ENCODE measurements at places on chromosomes 1 and 21.

DNA sequence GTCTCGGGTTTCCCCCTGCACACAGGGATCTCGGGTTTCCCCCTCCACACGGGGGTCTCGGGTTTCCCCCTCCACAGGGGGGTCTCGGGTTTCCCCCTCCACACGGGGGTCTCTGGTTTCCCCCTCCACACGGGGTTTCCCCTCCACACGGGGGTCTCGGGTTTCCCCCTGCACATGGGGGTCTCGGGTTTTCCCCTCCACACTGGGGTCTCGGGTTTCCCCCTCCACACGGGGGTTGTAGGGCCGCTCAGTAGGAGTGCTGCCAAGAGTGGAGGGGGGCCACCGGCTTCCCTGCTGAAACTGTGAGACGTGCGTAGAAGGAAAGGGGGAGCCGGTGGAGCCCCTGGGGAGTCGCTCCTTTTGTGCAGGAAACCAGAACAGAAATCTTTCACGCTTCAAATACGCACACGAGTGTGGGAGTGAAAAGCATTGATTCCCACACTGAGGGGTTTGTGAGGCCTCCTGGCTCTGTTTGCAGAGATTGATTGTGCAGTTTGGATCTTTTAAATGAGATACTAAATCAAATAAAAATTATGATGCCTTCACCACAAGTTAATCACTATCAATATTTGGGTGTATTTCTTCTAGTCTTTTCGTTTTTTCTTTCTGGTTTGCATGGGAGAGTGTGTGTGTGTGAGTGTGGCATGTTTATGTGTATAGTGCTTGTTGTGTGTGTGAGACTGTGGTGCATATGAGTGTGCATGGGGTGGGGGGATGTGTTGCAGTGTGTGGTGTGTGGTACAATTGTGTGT, 54.3 kb upstream of the TRAPPC10 start:
- no peak for DNase-seq

GRCh38 chr1:223048026-223048425, 95.0 kb downstream of the TLR5 start:
- DNase-seq, result no peak

- no peak for DNase-seq
Observed at GRCh38 chr1:18244762-18245161, 137.2 kb downstream of the IGSF21 start.

- DNase-seq, result no peak
Observed at GRCh38 chr21:40018871-40019475, 151.7 kb downstream of the PCP4 start.

GRCh38 chr1:53766194-53766742, 27.3 kb upstream of the GLIS1 start:
- DNase-seq, result no peak

DNA sequence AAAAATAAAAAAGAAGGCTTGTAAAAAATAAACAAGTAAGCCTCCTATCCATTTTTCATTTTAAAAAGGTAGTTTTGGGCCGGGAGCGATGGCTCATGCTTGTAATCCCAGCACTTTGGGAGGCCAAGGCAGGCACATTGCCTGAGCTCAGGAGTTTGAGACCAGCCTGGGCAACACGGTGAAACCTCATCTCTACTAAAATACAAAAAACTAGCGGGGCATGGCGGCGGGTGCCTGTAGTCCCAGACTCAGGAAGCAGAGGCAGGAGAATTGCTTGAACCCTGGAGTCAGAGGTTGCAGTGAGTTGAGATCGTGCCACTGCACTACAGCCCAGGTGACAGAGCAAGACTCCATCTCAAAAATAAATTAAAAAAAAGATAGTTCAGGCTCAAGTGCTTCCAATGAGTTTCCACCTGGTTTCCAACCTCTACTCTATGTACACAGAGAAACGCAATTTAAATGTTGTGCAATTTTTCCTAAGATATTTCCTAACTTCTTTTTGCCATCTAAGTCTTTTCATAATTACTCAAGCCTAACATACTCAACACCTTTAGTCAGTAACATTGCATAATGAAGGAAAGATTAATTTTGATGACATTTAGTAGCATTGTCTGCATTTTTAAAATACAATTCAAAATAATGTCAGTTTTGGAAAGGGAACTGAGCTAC, 106.3 kb downstream of the KCNT2 start:
- no peak for DNase-seq

- no peak for DNase-seq
Observed at GRCh38 chr1:88729297-88729696, 45.2 kb downstream of the PKN2 start.

- DNase-seq, result no peak
Observed at GRCh38 chr1:84525779-84526178, 19.4 kb upstream of the GNG5 start.

- DNase-seq, result no peak
Observed at GRCh38 chr1:68051475-68051874, 1.0 kb upstream of the DIRAS3 start.

DNA sequence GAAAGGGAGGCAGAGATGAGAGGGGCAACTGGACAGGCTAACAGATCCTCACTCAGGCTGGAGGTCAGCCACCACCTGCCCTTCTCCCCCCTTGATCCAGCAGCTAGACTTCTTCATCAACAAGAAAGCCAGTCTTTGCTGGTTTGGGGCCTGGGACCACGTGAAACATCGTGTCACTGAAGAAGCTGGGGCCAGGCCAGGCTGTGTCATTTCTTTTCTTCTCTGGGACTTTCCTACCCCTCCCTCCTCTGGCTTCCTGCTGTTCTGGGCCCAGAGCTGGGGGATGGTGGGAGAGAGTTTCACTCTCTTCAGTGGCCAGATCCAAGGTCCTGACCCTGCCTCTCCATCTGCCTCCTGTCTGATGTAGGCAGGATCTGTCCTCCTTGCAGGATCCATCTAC, 18.1 kb upstream of the SLC26A9 start:
- no peak for DNase-seq

DNA sequence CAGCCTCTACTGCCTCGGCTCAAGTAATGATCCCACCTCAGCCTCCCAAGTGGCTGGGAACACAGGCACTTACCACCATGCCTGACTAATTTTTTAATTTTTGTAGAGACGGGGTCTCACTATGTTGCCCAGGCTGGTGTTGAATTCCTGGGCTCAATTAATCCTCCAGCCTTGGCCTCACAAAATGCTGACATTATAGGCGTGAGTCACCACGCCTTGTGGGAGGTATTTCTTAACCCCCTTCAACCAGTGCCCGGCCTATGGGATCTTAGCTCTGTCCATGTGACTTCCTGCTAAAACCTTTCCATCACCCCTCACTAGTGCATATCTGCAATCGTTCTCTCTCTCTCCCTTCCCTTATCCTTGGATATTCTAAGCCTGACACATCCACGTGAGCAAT, 86.4 kb downstream of the FOXD2 start:
- DNase-seq, result peak; percentile 23

All from urothelium cell line (cell line).